ENCODE measurements at places on chromosomes 3 and 15.

DNA sequence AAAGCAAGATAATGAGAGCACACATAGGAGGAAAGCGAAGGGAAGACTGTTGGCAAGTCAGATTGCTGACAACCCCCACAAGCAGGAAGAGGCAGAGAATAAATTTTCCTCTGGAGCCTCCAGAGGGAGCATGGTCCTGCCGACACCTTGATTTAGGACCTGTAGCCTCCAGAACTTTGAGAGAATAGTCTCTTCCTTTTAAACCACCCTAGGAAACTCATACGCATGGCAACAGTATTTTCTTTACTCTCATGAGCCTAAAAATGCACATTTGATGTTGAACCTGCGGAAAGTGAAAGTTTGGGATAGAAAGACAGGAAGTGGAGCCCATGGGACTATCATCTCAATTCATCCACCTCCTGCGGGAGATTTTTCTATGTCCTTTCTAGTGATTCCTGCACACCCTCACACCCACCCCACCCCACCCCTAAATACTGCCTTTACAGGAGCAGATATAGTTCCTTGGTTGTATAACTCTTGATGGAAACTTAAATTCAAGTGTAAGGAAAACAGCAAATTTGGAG is 116.7 kb upstream of the LPP start:
- no peak for DNase-seq

DNA sequence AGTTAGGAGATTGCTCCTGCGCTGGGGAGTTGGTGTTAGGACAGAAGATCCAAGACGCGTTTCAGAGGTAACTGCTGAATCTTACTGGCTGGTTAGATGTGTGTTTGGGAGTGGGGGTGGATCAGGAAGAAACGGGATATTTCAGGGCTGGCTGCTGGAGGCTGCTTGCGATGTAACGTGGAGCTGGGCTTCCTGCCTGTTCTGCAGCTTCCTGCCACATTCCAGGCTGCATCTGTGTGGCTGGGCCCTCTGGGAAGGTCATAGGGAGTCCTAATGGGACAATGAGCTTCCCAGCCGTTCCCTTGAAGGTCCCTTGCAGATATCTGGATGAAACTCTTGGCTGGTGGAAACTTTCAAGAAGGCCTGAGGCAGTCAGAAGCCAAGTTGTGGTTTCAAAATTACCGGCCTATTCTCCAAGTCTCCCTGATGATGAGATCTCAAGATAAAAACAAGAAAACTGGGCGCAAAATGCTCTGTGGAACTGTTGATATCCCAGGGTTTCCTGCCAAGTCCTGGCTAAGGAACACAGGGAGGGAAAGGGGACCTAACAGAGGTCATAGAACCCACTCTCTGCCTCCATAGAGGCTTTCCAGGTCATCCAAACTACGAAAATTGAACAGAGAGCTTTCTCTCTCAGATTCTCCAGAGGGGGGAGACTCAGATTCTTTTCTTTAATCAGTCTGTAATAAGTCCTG is 67.0 kb downstream of the NOX5 start:
- no peak for DNase-seq

- no peak for DNase-seq
Measured at GRCh38 chr15:68981941-68982340, 32.6 kb upstream of the NOX5 start.

DNA sequence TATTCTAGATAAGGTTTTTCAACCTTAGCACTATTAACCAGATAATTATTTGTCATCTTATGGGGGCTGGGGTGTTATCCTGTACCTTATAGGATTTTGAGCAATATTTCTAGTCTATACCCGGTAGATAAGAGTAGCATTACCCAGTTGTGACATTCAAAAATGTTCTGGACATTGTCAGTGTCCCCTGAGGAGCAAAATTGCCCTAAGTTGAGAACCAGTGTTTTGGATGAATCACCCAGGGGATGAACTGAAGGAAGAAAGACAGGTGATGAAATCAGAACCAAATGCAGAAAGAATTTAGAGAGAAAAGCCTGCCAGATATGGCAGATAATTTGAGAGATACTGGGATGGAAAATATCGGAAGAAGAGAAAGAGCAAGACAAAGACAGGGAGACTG is 58.2 kb downstream of the KCNH8 start:
- DNase-seq = no peak

- DNase-seq = no peak
Measured at GRCh38 chr3:152518346-152518745, 249.6 kb downstream of the MBNL1 start.

DNA sequence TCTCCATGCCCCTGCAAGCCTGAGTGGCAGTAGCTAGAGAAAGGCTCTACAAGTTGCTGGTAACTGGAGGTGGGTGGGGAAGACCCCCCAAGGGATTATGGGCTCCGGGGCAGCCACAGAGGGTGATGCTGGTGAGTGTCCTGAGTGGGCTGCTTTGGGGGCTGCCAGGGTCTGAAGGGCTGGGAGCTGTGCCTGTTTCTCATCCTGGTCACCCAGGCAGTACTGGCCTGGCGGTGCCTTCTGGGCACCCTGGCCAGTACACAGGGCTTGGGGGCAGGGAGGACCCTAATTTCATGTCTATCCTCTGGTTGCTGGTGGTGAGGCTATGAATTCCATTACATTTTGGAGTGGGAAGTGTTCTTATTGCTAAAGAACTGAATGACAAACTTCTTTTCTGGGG is 46.1 kb upstream of the GATM start:
- no peak for DNase-seq
